ENCODE measurements at places on chromosomes 6 and 20.

GRCh38 chr6:72740135-72740534 is 118.3 kb downstream of the KCNQ5 start:
- no peak for DNase-seq

- no peak for DNase-seq
Measured at GRCh38 chr6:144416244-144416643, 131.1 kb downstream of the UTRN start.

GRCh38 chr6:87053312-87053711 is 41.6 kb downstream of the CGA start:
- DNase-seq = no peak

DNA sequence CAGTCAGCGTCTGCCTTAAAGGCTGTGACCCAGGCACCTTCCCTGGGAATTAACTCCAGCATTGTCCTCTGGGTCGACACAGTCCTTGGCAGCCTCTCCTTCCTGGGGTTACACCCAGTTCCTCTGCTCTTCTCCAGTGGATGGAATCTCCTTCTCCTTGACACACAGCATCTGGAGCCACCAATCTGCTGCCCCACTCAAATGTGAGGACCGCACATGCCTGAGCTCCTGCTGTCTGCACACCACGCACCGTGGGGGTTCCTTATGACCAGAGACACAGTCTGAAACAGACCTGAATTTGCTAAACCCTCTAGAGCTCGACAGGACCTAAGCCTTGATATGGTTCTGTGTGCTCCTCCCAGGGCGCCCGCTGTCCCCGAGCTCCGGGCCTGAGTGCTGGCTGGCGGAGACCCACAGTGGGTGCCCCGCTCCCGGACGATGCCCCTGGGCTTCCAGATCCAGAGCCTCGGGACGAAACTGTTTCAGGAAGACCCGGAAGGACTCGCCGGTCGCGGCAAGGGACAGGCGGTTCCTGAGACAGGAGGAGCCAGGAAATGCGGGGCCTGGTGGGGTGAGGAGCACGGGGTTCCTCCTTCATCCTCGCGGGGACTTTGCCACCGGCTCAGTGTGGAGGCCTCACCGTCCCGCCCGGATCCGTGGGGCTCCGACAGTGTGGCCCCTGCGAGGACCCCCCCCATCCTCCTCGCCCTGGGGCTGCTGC is 2.5 kb upstream of the RAET1G start:
- DNase-seq = no peak

Measured in ascending aorta (tissue), 2 donors.